ENCODE measurements at places on chromosomes 4 and X.

GRCh38 chrX:29746326-29746725 is 469.0 kb upstream of the MAGEB2 start:
- no peak for DNase-seq

DNA sequence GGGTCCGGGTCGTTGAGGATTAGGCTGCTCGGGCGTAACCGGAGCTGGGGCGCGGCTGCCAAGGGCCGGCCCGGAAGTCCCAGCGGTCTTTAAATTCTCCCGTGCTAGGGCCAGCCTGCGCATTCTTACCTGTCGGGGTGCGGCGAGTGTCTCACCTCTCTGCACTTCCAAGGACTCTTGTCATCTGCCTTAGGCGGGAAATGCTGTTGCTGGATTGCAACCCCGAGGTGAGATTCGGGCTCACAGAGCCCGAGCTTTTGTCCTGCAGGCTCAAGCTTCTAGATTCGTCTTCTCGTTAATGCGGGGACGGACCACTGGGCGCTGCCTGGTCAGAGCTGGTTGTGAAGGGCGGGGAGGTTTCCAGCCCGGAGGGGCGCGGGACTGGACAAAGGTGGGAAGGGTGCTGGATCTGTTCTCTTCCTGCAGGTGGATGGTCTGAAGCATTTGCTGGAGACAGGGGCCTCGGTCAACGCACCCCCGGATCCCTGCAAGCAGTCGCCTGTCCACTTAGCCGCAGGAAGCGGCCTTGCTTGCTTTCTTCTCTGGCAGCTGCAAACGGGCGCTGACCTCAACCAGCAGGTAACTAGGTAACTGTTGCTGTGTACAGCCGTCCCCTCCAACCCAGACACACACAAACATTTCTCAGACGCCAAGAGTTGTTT is at the start of gene ANKRD37:
TSS of gene ANKRD37 (plus strand) at position 118 of the 662 bp plus-strand sequence. CDS start at position 201, 83 bp downstream.
- DNase-seq: no peak

- no peak for DNase-seq
Observed at GRCh38 chrX:19243431-19243830, 100.3 kb upstream of the PDHA1 start.

DNA sequence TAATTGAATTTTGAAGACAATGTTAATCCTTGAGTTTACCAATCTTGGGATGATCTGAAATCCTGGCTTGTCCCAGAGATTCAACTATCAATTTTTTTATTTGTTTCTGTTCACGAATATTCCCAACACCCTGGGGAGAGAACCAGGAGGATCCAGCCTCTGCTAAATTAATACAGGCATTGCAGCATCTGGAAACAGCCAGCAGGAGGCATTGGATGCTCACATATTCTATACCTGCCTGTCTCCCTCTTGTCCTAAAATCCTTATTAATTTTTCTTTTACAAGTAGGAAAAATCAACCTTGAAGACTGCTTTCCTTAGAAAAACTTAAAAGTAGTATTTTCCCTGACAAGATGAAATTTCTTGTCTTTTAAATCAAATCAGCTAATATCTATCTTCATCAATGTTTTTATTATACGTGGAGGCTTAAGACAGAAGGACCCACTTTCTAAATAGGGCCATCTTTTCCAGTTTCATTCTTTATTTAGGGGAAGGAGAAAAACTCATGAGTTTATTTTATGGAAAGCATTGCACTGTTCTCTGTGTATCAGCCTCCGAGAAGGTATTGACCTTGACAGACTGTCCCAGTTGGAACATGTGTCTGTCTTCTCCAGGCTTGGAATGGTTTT is 102.4 kb downstream of the CLNK start:
- peak; percentile 61 for DNase-seq

GRCh38 chrX:37060999-37061398 is 52.8 kb downstream of the FAM47C start:
- DNase-seq: peak; percentile 38

GRCh38 chr4:113525521-113525920 is 236.0 kb downstream of the CAMK2D start:
- DNase-seq: no peak

DNA sequence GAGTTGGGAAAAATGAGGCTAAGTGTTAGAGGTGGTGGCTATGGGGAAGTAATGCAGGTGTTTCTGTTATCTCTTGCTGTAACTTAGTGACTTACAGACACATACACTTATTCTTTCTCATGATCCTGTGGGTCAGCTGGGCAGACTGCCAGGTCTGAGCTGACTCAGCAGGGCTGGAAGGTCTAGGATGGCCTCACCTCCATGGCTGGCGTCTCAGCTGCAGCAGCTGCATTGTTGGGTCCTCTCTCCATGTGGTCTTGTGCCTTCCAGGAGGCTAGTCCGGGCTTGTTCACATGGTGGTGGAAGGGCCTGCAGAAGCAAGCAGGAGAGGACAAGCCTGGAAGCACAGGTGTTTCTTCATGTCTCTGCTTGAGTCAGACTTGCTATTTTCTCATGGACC is 172.7 kb downstream of the NHS start:
- peak; percentile 27 for DNase-seq

DNA sequence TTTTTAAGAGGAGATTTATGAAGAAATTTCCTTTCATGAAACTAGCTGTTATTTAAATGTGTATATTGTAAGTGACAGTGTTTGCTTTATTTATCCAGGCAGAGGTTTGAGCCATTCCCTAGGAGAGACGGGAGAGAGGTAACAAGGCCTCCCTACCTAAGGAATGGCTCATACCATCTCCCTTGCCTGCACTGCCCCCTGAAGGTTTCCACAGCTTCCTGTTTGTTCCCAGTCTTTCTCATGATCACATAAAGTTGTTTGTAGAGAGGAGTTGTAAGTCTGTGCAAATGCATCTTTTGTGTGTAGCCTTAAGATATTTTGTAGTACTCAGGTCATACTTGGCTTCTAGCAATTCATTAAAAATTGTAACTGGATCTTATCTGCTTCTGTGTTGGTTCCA is 1504.5 kb upstream of the PCDH10 start:
- DNase-seq: peak; percentile 14

DNA sequence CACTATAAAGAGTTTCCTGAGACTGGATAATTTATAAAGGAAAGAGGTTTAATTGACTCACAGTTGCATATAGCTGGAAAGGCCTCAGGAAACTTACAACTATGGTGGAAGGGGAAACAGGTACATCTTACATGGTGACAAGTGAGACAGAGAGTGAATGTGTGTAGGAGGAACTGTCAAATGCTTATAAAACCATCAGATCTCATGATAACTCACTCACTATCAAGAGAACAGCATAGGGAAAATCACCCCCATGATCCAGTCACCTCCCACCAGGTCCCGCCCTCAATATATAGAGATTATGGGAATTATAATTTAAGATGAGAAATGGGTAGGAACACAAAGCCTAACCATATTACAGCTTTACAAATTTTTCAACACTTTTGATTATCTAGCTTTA is 266.0 kb downstream of the DTHD1 start:
- no peak for DNase-seq

DNA sequence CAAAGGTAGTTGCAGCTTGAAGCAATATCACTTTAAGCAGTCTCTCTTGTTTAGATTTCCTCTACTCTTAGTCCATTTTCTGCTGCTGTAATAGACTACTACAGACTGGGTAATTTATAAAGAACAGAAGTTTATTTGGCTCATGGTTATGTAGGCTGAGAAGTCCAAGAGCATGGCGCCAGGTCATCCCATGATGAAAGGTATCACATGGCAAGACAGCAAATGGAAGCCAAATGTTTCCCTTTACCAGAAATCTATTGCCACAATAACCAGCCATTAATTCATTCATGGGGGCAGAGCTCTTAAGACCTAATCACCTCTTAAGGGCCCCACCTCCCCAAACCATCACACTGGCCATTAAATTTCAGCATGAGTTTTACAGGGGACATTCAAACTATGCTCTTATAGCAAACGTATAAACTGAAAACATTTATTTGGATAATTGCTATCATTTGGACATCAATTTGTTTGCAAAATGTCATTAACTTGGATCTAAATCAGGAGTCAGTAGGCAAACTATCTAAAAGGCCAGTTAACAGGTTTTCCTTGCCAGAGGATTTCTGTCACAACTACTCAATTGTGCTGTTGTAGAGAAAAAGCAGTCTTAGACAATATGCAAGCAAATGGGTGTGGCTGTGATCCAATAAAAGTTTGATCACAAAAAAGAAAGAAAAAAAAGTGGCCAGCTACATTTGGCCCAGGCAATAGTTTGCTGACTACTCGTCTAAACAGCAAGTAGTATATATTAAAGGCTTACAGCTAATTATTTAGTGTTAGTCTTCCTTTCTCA is 75.7 kb upstream of the GUCY1A1 start:
- DNase-seq: no peak

- DNase-seq: no peak
Observed at GRCh38 chrX:31499109-31499508, 427.3 kb upstream of the FTHL17 start.

GRCh38 chr4:172736046-172736445 is 432.6 kb upstream of the GALNT7 start:
- DNase-seq: no peak

GRCh38 chr4:73086095-73086868 is 16.8 kb upstream of the COX18 start:
- DNase-seq: no peak

- DNase-seq: peak; percentile 52
Observed at GRCh38 chr4:88765729-88766128, 68.1 kb upstream of the NAP1L5 start.

DNA sequence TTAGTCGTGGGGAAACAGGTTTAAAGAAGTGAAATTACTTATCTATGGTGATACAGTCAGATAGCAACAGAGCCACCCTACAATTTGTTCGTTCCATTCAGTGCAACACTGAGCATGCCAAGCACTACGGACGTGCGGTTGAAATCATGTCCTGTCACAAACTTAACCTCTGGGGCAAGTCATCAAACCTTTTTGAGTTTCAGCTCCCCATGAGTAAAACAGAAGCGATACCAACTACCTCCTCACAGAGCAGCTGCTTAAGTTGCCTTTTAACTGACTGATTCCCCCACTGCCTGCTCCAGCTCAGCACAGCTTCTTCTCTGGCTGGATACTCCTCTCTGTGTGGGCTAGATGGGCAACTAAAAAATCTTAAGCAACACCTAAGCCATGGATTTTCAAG is 36.0 kb downstream of the LHFPL1 start:
- no peak for DNase-seq

- no peak for DNase-seq
Observed at GRCh38 chr4:169309326-169309967, 38.7 kb upstream of the SH3RF1 start.

DNA sequence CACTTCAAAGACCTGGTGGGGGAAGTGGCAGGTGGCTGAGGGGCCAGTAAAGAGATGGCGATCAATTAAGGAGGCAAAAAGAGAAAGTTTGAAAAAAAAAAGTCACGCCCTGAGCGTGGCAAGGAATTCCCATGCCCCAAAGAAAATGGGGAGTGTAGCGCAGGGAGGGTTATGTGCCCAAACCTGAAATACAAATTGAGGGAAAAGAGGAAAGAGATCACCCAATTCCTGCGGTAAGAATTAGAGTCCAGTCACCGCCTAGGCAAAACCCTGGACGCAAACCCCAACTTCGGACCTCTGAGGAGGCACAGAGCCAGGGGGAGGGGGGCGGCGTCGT is 595 bp downstream of the ENOX2 start:
- DNase-seq: no peak

- no peak for DNase-seq
Observed at GRCh38 chrX:85109235-85109634, 105.6 kb downstream of the APOOL start.
